ENCODE measurements at places on chromosomes 6 and 20.

GRCh38 chr6:82385961-82386360, 22.3 kb downstream of the TPBG start:
- peak; percentile 39 for DNase-seq

DNA sequence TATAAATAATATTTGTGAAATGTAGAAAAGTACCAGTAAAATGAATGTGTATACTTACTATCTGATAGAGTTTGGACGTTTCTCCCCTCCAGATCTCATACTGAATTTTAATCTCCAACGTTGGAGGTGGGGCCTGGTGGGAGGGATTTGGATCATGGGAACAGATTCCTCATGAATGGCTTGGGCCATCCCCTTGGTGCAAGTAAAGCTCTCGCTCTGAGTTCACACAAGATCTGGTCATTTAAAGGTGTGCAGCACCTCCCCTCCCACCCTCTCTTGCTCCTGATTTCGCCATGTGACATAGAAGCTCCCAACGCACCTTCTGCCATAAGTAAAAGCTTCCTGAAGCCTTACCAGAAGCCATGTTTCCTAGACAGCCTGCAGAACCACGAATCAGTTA, 219.0 kb downstream of the HACE1 start:
- no peak for DNase-seq

GRCh38 chr6:158279615-158280014, 32.6 kb upstream of the TULP4 start:
- DNase-seq: no peak

DNA sequence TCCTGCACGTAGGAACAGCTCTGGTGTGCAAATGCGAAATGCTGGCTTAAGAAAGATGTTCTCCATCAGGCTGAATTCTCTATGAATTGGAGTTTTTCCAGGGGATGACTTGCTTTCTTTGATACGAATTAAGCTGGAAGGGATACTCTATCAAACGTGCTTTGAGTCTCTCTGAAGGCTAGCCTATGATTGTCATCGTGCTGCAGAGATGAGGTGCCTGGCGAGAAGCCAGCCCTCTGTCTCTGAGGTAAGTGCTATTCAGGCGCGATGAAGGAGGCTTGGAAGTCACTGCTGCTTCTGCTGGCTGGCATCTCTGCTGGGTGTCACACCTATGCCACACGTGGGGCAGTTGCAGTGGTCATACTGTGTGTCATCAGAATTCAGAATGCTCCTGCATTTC, 223.7 kb downstream of the TAF4 start:
- DNase-seq: no peak

DNA sequence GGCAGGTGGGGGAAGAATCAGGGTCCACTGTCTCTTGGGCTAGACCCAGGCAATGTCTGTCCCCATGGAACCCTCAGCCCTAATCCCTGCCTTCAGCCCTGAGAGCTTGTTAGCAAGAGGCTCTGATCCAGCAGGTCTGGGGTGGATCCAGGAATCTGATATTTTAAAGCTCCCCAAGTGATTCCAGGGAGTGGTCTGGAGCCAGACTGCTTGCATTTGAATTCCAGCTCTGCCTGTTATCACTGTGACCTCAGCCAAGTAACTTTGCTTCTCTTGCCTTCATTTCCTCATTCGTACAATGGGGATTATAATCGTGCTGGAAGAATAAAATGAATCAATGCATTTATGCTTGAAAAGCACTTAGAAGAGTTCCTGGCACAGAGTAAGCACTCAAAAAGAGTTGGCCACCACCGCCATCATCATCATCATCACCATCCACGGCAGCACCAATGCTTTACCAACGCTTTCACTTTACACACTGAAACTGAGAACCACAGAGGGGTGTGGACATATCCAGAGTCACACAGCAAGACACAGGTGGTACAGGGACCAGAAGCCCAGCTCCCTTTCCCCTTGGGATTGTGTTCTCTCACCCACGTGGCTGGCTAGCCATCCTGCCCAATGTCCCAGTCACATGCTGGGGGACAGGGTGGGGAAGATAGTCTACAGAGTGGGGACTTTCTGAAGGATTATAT, 75.7 kb upstream of the RALY start:
- no peak for DNase-seq

GRCh38 chr6:76810286-76810685, 653.0 kb downstream of the HTR1B start:
- no peak for DNase-seq

DNA sequence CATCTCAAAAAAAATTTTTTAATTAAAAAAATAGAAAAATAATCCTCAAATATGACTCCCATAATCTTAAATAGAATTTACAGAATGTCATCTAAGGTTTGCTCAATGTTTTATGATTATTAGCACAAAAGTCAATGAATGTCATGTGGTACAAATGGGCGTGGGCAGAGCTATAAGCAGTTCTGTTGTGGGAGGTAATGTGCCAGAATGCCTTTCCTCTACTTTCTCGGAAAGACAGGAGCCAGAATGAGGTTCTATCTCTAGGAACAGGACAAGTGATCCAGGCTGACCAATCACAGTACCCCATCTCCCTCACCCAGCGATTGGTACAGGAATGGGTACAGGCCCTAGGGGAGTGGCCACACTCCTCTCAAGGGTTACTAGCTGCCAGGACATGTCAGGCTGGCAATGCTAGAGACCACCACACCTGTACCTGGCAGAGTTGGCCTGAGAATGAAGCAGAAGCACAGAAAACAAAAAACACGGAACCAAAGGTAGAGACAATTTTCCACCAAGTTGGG, 15.1 kb downstream of the RALGAPA2 start:
- DNase-seq: no peak

GRCh38 chr6:90249458-90249857, 47.2 kb downstream of the BACH2 start:
- DNase-seq: no peak

GRCh38 chr6:166023273-166023989, 144.2 kb downstream of the TBXT start:
- no peak for DNase-seq

- DNase-seq: peak; percentile 55
Observed at GRCh38 chr20:25195962-25196785, 662 bp downstream of the ENTPD6 start.

DNA sequence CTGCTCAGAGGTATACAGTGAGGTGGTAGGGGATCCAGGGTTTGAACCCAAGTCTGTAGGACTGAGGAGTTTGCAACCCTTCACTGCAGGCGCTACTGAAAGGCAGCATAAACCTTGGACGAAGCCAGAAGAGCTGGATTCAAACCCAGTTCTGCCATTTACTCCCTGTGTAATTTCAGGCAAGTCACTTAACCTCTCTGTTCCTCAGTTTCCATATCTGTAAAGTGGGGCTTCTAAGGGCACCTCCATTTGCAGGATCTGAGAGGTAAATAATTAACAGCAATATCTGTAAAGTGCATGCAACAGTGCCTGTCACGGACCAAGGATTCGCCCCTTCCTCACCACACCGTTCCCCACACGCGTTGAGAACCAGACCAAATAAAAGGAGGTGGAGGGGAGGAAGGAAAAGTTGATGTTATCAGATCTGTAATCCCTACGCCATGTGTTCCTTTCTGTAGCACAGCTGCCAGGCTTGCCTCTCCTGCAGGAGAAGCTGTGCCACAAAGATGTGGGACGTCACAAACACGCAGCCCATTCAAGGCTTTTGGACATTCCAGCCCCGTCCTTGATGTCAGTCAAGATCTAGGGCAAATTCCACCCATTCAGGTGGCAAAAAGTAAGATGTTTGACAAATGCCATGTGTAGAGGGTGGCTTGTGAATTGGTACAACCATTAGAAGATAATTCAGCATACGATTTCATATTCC, 9.8 kb downstream of the RIPOR3 start:
- no peak for DNase-seq

- DNase-seq: no peak
Observed at GRCh38 chr6:108781419-108782100, 66.7 kb upstream of the ARMC2 start.

DNA sequence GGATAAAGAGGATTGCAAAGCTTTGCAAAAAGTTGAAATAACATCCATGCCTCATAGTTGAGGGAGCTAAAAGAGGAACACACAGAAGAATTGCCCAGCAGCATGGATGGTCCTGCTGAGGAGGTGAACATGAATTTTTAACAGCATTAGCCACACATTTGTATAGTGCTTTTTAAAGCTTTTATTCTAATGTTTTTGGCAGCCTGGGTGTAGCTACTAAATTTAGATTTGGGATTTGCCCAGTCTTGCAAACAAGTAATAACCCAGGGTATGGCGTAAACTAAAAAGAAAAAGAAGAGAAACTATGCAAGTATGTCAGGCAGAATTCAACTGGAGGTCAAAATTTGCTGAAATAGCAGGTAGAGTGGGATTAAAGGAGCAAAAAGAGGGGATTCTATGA, 75.1 kb upstream of the PTPRK start:
- no peak for DNase-seq

DNA sequence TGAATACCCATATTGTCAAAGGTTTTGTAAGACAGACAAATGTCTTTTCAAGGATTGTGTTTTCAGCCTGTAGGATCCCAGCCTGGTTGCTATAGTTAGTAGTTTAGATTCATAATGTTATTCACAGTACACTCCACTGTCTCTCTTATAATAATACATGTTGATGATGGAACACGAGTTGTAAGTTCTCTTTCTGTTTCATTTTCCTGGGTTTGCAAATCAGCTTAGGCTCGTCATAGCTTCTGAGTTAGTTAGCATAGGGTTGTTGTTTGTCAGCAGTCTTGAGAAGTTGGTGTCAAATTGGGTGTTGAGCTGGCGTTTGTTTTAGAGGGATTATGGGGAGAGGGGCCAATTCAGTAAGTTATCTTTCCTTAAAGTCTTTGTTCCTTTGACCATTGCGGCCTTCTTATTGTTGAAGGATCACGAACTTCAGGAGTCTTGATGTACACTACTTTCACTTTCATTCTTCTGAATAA, 45.8 kb downstream of the QKI start:
- DNase-seq: peak; percentile 30

GRCh38 chr6:44439270-44440045, 52.0 kb downstream of the CDC5L start:
- no peak for DNase-seq

GRCh38 chr20:46129955-46130481, 11.9 kb downstream of the CD40 start:
- no peak for DNase-seq

- no peak for DNase-seq
Observed at GRCh38 chr6:13575377-13575775, 975 bp downstream of the SIRT5 start.

GRCh38 chr6:118562248-118562647, 14.2 kb downstream of the PLN start:
- DNase-seq: no peak

GRCh38 chr6:30557683-30557981, 537 bp downstream of the PRR3 start:
- DNase-seq: peak; percentile 52

- DNase-seq: peak; percentile 37
Observed at GRCh38 chr20:51533291-51534172, 9.0 kb downstream of the NFATC2 start.

DNA sequence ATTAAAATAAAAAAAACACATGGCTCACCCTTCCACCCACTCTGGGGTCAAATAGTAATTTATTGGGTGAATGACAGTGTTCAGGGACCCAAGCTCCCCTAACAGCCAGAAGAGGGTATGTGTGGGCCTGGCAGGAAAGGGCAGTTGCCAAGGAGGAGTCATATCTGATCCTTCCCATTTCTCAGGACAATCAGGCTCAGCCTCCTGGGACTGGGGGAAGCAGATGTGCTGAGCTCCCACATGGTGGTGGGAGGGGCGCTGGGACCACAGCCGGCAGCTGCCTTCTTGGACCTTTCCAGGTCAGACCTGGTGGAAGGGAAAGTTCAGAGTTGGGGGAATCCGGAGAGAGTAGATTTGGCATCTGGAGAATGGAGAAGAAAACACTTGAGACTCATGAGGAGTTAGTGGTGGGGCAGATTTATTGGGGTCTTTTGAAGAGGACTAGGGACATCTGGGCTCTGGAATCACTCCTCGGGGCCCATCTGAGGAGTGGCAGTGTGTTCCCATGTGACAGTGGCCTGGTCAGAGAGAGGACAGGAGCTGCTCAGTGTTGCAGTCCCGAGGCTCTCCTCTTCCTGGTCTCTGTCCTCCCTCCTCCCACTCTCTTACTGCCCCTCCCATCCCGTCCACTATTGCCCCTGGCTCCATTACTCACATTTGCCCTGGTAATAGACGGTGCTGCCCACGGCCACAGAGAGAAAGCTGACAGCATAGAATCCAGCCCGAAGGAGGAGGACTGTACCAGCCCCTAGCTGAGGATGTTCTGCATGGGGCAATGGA, 3.0 kb downstream of the LST1 start:
- no peak for DNase-seq

GRCh38 chr6:90146921-90147649, 149.6 kb downstream of the BACH2 start:
- no peak for DNase-seq

GRCh38 chr6:111844921-111845320, 28.3 kb downstream of the FYN start:
- no peak for DNase-seq

DNA sequence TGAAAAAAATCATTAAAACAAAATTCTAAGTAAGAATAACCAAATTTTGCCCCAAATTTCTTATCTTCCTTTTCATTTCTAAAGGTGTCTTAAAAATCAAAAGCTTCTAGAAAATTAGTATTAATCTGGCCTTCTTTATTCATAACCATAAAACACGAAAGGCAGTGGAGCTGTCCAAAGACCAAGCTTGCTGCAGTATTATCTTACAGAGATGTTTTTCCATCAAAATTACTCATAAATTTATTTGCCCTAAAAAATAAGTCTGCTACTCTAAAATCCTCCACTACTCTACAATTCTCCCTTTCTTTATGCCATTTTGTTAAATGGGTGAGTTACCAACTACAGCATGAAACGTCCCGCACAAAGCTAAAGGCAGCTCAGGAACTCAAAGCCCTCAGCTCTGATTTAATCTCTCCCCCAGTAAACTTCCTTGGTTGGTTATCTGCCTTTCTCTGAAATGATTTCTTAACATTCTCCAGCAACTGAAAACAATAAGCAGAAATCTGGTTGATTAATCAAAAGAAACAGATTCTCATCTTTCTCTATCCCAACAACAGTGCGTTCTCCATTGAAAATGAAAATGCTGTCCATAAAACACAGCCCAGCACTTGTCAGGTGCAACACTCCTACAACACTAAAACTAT, 2.1 kb downstream of the USP49 start:
- DNase-seq: no peak

- no peak for DNase-seq
Observed at GRCh38 chr6:25013246-25013645, 77.5 kb upstream of the RIPOR2 start.
